ENCODE measurements at places on chromosomes 2 and 18.

DNA sequence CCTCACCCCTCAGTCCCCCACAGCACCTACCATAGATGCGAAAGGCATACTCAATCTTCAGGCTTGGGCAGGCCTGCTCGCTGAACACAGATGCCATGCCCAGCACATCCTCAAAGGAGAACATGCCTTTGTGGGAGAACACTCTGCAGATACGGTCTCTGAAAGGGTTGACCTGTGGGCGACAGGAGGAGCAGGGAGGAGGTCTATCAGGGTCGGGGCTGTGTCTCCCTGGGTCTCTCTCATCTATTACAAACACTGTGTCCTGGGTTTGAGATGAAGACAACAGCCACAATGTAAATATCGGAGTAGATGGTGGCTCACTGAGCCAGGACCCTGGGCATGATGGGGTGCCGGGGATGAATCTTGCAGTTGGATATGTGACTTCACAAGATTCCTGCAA, 46.0 kb downstream of the CIB4 start:
- no peak for DNase-seq

GRCh38 chr2:58428096-58429013, 187.2 kb upstream of the FANCL start:
- DNase-seq = peak; percentile 14

GRCh38 chr2:232374356-232374755, 4.2 kb upstream of the ALPP start:
- no peak for DNase-seq

DNA sequence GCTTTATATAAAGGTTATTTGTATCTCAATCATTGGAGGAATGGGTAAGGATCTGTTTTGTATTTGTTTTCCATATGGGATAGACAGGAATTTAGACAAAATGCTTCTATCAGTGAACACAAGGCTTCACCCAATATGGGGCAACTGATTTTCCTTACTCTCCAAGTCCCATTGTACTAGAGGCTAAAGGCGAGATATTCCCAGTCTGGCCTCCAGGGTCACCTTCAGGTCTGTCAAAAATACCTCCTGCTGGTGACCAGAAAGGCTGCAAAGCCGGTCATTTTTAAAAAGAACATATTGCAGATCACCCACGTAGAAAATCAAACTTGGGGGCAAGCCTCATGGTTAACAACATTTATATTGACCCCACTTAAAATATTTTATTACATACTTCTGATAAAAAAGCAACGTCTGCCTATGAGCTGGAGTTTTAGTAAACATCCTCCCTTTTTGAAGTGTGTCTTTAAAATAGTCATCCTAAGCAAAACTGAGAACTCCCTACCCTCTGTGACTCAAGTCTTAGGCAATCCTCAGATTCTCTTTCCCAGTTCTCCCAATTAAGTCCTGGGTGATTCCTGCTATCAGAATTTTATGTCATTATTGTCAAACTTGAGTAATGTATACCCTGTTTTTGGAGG, 276.6 kb downstream of the MREG start:
- peak; percentile 40 for DNase-seq

DNA sequence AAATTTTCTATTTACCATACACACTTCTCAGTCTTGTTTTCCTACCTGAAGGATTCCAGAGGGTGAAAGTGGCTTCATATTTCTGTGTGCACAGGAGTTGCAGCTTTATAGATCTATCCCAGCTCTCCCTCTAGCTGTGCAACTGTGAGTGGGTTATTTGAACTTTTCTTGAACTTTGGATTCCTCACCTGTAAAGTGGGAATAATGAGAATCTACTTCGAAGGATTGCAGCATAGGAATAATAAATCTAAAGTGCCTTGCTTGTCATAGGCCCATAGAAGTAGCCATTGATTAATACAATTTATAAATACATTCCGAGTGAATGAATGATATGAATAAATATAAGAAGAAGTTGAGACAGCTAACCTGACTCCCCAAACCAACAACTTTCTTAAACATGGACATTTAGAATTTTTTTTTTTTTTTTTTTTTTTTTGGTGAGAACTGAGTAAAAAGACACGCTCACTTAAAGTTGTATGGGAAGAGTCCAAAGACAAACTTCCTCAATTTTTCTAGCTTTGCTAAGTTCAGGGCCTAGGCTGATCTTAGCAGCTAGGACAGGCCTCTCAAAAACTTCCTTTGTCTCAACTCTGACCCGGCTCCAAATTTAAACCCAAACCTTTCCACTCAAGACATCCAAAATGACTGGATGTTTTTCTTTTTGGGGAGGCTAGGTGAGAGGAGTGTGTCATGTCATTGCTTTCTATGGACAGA, 203.3 kb upstream of the FBXO11 start:
- DNase-seq = no peak

GRCh38 chr18:55264108-55264507, 304.8 kb upstream of the CCDC68 start:
- peak; percentile 63 for DNase-seq

- no peak for DNase-seq
These were observed 12.9 kb upstream of the NFATC1 start for GRCh38 chr18:79382681-79383387.

DNA sequence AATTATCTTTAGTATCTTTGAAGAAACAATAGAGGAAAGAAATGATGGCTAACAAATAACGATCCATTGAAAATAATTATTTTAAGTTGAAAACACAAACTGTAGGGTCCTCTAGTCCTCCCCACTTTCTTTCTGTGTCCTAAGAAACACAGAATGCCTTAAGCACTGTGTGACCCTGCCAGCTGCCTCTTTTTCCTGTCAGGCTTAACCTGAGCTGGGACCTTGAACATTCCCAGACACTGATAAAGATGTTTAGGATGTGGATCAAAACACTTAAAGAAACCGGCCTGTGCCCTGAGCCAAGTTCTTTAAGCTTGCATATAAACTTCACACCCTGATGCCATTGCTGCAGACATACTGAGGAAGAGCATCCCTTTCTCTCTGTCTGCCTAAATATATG, 755.4 kb upstream of the VRK2 start:
- DNase-seq = peak; percentile 31

DNA sequence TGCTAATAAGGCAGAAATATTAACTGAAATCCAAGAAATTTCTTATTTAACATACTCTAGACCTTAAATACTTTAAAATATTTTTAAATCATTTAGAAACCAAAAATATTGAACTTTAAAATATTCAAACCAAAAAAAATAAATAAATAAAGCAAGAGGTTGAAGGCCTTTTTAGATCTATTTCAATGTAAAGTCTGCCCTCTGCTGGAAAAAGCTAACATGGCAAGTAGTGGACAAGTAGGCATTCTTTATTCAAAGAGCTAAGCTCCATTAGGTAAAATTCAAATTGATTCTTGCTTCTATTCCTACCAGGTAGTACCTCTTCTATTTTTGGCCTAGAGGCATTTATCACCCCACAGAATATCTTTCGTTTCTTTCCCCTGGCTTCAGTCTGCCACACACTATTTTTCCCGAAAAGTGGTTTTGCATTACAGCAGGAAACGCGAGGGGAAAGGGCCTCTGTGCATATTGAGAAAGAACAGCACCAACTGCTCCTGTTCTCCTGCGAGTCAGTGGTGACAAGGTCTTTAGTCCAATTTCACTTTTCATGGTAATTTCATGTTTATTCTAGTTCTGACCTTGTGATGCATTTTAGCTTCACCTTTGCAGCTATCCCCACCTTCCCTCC, 20.4 kb downstream of the IFIH1 start:
- DNase-seq = peak; percentile 88

- DNase-seq = no peak
These were observed 17.3 kb downstream of the PFN4 start for GRCh38 chr2:24105816-24106215.

DNA sequence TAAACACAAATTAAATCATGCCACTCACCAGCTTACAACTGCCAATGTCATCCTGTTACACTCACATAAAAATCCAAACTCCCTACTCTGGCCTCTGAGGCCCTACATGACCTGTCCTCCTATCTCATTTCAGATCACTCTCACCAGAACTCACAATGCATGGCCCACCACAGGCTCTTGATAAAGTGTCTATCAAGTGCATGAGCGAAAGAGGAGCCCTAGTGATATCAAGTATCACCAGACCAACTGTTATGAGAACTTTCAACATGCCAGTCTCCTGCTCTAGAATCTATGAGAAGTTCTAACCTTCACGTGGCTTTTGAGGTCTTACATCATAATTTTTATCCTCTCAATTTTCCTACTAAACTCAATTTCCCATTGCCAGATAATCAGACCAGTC, 76.4 kb upstream of the CD226 start:
- DNase-seq = no peak

DNA sequence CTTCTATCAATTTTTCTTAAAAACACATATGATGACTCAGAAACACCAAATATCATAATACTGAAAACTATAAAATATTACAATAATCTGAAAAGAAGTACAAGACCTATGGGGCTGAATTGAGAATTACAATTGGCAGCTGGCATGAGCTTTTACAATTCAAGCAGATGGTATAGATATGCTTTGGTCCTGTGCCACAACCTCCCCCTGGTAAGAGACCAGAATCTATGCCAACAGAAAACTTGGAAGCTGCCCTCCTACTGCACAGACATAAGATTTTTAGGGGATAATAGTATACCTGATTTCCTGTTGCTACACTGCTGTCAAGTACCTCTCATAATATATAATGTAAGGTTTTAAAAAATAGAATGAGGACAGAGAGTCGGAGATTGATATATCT, 46.8 kb upstream of the CDH7 start:
- DNase-seq = no peak

DNA sequence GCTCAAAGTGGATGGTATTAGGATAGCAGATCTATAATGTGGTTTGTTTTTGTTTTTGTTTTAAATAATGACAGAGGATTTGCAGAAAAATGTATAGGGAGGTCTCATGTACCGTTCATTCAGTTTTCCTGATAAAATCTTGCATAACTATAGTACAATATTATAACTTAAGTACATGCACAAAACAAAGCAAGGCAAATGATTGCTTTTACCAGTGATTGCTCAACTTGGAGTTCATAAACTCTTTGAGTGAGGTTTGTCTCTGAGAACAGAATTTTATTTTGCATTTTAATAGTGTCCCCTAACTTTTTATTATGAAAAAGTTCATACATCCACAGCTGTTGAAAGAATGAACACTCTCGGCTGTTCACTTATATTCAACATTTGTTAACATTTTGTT, 96.6 kb downstream of the MAP4K4 start:
- no peak for DNase-seq

DNA sequence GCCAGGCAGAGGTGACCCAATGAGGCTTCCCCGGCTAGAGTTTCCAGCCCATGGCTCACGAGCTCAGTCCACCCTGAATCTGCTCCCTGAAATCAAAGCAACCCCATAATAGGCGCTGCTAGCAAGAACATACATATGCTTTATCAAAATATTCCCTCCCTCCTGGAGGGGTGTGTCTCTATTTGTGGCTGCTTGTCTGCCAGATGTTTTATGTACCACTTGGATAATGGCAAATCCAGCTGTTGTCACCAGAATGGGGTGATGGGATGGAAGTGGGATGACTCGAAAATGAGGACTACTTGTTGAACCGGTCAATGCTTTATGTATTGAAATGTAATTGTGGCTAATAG, 152.0 kb downstream of the GALNT14 start:
- DNase-seq = peak; percentile 65

DNA sequence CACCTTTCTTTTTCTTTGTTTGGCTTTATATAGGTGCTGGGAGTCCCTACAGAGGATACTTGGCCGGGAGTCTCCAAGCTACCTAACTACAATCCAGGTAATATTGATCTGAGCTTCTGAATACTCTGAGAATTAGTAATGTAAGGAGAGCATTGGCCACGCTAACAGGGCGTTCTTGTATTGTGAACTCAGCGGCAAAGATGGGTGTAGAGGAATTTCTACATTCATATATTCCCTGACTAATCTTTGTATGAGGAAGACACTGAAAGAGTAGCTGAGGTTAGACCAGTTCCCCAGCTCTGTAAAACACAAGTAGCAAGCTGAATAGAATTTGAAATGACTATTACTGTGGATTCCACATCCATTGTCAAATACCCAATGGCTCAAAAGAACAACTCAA, 48.5 kb downstream of the CDK15 start:
- DNase-seq = no peak

DNA sequence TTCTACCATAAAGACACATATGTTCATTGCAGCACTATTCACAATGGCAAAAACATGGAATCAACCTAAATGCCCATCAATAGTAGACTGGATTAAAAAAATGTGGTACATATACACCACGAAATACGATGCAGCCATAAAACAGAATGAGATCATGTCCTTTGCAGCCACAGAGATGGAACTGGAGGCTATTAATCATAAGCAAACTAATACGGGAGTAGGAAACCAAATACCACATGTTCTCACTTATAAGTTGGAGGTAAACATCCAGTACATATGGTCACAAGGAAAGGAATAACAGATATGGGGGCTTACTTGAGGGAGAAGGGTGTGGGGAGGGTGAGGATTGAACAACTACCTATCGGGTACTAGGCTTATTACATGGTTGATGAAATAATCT, 7.7 kb downstream of the HMSD start:
- DNase-seq = no peak

- peak; percentile 18 for DNase-seq
These were observed 6.3 kb downstream of the ANKRD53 start for GRCh38 chr2:70984576-70985282.

DNA sequence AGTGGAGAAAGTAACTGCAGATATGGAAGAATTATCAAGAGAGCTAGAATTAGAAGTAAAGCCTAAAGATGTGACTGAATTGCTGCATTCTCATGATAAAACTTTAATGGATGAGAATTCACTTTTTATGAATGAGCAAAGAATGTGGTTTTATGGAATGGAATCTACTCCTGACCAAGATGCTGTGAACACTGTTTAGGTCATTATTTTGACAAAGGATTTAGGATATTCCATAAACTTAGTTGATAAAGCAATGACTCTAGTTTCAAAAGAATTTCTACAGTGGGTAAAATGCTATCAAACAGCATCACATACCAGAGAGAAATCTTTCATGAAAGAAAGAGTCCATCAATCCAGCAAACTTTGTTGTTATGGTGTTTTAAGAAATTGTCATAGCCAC, 1317.7 kb upstream of the ACVR2A start:
- DNase-seq = no peak

GRCh38 chr2:240211598-240212424, 71.4 kb upstream of the OTOS start:
- no peak for DNase-seq

DNA sequence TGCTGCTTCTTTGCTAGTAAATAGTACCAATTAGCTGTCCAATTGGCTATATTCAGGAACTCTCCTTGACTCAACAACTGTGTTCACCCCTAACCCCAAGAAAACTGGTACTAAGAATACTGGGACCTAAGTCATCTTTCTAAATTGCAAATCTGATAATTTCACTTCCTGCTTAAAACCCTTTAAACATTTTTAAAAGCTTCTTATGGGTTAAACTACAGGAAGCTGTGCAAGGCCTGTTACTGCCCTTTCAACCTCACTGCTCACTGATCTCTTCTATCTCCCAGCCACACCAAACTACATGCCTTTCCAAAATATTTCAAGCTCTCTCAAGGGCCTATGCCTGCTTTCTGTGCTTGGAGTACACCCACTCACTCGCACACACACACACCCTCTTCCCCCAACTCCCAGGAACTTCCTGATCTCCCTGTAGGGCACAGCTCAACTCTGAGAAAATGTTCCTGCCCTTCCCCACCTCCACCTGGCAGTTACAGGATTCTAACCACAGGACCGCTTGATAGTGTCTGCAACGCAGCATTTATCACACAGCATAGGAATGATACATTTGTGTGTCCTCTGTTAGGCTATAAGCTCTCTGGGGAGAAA, 6.7 kb downstream of the LMAN1 start:
- DNase-seq = no peak

GRCh38 chr18:55927831-55928230, 339.8 kb upstream of the TCF4 start:
- peak; percentile 39 for DNase-seq

GRCh38 chr2:189982780-189983394, 79.6 kb downstream of the MSTN start:
- DNase-seq = no peak
